ENCODE measurements at places on chromosomes 7 and 10.

DNA sequence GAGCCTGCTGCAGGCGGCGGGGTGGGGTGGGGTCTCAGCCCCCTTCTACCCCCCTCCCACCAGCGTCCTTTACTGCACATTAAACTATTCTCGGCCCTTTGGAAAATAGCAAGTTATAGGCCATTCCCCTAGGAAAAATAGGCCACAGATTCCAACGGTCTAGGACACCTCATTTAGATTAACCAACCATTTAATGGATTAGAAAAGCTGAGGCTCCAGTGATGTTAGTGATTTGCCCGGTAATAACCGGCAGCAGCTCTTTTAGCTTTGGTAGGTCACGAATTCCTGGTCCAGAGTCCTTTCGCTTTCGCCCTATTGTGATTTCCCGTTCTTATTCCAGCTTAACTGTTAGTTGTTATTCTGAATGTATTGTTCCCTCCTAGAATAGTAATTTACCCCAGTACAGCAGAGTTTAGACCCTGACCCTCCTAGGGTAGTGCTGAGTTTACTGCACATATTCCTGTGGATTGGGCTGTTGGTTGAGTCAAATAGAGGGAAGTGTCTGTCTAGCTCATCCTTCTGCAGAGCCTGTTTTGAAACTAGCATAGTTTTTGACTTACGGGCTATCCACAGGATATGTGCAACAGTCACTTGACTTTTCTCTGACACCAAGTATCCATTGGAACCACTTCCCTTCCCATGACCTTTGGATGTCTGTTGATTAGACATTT is 754 bp downstream of the GSTO1 start:
- DNase-seq, result no peak

DNA sequence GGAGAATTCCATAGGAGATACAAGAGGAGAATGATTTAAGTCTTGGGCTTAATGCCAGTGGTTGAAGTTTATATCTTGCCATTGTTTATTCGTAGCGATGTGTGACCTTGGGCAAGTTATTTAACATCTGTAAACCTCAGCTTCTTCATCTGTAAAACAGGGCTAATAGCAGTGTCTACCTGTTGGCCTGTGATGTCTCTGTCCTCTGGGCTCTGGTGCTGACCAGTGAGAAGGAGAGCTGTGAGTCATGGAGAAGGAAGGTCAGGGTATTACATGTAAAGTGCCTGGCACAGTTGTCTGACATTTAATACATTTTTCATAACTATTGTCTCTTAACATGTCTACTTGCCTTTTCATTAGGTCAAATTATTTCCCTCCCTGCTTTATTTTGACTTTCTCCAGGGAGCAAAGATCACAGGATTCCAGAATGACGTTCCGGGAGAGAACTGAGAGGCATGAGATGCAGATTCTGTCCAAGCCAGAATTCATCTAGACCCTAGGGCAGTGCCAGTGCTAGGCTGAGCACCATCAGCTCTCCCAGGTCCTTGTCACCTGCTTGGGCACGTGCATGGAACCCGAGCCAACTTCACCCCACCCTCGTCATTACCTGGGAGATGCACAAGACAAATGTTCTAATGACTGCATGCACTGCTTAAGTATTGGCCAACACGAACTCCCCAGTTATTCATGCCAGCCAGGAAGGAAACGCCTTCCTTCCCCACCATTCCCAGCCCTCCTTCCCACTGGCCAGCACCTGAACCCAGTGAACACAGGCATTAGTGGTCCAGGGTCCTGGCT is 187.9 kb downstream of the DPY19L1 start:
- no peak for DNase-seq

GRCh38 chr7:45717537-45718235 is 143.5 kb downstream of the ADCY1 start:
- no peak for DNase-seq

GRCh38 chr10:69634759-69635425 is 4.8 kb downstream of the FAM241B start:
- no peak for DNase-seq

GRCh38 chr7:1055491-1055955 is 11.2 kb downstream of the GPR146 start:
- DNase-seq, result no peak

DNA sequence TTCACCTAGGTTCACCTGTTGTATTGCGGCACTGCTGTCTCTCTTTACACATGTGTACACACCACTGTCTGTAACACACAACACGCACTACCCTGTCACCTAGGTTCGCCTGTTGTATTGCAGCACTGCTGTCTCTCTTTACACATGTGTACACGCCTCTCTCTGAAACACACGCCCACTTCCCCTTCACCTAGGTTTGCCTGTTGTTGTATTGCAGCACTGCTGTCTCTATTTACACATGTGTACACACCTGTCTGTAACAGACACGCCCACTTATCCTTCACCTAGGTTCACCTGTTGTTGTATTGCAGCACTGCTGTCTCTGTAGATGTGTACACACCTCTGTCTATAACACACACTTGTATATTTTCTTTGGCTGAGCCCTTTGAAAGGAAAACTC is 51.5 kb downstream of the WDR37 start:
- DNase-seq, result no peak

GRCh38 chr10:123604506-123604905 is 61.6 kb upstream of the GPR26 start:
- no peak for DNase-seq

- DNase-seq, result no peak
Observed at GRCh38 chr10:77763453-77764430, 126.1 kb upstream of the KCNMA1 start.

Measured in HuH-7 (cell line).